ENCODE measurements at places on chromosomes 1 and 21.
A peak's percentile ranks its signal among the peaks of the same experiment; 100 is the strongest.

DNA sequence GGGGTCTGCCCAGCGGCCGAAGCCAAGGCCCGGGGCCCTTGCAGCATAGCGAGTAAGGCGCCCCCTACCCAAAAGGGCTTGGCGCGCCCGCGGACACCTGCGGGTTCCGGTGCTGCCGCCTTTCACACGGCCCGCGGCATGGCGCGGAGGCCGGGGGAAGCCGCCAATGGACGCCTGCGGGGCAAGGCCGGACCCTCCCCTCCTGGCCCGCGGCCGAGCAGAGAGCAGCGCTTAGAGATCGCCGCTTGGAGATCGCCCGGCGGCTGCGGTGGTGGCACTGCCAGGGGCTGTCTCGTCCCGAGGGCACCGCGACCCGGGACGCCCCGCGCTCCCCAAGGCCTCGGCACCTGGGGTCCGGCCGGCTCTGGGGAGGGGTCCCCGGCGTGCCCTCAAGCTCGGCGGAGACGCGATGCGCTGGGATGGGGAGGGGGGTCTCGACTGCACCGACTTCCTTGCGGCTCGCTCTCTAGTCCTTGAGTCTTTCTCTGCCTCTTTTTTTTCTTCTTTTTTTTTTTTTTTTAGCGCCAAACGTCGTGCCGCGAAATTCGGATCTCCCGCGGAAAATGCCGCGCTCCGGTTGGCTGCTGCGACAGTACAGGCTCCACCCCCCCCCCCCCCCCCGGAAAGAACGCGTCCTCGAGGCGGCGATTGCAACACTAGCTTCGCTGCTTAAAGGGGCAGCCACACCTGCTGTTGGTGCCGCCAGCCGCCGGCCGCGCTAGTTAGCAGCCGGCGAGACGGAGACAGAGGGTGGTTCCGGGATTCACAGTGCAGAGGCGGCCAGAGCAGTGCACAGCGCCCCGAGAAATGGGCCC is at the start of gene E2F2:
TSS of gene E2F2 (minus strand) at position 487 of the 815 bp plus-strand sequence. CDS start at position 47, 440 bp downstream.
- DNase-seq = peak; percentile 81

DNA sequence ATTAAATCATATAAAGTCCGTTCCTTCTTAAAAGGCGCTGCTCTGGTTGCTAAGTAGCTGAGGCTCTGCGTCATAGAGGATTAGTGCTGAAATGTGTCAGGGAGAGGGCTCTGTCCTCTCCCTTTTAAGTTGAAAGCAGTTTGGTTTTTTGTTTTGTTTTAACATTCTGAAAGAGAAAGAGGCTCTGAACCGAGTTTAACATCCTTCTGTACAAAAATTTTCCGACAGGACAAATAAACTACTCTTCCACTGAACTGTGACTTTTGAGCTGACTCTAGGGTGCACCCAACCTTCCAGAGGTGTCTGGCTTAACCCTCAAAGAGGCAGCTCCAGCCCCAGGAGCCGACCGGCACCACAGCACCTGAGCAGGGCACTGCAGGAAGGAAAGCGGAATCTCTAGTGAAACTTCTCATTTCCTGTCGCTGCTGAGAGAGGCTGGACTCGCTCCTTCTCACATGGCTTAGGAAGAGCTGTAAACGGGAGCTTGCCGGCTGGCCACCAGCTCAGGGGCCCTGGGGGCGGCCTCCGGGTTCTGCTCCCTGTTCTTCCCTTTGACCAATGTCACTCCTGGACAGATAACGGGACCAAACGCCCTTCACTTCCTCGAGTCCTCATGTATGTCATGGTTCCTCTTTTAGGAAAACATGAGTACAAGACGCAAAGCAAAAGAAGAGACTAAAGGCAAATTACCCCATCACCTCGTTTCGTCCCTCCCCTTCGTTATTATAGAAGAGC is 1.2 kb downstream of the VAV3 start:
- DNase-seq = peak; percentile 13

DNA sequence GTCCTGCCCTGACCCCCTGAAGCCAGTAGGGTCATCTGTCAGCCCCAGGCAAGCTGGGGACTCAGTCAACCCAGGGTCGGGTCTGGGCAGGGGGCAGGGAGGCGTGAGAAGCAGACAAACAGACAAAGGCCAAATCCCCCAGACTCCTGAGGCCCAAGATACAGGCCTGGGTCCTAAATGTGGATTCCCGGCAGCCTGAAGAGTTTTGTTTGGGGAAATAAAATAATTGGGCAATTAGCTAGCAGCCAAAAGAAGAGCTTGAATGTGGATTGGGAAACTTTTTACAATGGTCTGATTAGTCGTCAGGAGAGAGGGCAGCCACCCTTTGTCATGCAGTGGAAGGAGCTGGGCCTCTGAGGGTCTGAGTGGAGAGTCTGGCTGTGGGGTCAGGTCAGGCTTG is 4.5 kb upstream of the LEFTY2 start:
- no peak for DNase-seq

DNA sequence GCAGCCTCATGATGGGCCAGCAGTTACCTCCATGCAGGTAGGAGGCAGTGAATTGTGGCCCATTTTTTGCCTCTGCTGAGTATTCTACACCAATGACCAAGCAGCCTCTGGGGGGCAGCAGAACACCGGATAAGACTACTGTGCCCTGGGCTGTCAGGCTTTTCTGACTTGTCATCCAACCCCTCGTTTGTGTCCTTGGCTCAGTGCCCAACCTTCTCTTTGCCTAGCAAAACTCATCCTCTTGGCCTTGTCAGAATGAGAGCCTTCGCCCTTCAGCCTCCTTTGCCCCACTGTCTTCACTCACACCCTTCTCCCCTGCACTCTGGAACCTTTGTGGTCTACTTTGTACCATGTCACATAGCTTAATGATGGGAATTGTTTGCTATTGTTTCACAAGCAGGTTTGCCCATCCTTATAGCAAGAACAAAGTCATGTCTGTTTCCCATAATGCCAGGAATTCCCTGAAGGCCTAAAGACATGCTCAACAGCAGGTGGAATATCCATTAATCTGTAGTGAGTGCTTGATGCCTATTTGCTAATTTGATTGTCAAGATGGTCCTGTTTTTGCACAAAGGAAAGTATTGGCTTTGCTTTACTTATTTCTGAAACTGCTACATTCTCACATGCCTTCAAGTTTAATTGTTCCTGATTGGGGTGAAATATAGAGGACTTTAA is 255.9 kb downstream of the HHAT start:
- peak; percentile 10 for DNase-seq

GRCh38 chr1:30756545-30757351 is 826 bp downstream of the LAPTM5 start:
- peak; percentile 70 for DNase-seq

DNA sequence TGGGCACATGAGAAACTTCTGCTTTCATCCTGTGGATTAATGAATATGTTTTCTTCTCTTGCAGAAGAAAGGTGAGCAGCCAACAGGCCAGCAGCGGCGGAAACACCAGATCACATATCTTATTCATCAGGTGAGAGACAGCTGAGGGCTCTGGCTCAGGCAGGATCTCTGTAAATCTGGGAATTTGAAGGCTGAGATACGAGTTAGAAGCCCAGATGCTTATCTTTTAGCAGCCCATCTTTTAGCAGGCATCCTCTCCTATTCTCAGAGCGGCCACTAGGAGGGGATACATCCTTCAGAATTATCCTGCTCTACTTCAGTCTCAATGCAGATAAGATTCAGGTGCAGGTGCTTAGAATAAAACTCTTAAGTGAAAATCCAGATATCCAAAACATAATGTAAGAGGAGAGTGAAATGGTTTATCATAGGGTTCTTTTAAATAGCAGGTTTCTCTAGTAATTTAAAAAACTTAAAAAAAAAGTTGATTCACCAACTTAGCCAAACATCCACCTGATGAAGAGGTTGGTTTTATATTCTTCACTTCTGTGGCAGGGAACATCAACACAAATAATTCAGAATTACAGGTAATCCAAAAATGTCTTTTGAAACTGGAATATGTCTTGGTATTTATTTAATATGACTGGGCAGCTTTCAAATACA is 19.3 kb downstream of the SH2D2A start:
- DNase-seq = peak; percentile 37

DNA sequence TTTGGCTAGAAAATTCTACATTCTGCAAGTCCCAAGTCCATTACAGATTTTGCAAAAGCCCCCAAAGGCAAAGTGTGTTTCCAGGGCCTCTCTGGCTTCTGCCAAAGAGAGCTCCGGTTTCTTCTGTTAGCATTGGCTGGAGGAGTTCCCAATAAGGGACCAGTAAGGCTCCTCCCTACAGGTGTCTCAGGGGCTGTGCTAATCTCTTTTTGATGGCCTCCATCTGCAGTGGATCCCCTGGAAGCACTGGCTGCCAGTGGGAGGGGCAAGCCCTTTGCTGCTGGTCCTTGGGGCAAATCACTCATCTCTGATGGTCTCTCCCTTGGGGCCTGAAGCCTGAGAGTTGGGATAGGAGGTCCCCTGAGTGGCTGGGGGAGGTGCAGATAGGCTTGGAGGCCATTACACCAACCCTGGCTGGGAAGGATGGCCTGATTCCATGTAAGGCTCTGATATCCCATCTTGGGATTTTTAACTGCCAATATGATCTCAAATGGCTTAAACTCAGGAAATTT is 89.1 kb upstream of the USP24 start:
- DNase-seq = no peak

- DNase-seq = no peak
Observed at GRCh38 chr1:3716351-3716750, 35.9 kb upstream of the CCDC27 start.

- DNase-seq = no peak
Observed at GRCh38 chr1:208269338-208269666, 25.1 kb upstream of the PLXNA2 start.

GRCh38 chr1:164958982-164959768 is 397.3 kb downstream of the LMX1A start:
- DNase-seq = no peak

DNA sequence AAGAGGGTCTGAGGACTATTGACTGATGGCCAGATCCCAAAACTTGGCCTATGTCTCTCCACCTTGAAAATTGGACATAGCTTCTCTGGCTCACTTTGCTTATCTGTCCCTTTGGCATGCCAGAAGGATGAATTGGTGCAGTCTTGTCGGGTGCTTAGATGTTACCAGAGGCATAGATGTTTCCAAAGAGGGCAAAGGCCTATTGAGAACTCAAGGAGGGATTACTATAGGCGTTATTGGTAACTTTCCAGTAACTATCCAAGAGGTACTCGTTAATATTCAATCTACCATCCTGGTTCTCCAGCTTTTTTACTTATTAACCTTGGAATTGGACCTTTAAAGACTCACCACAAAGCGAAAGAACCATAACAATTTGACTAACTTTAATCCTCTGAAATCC is 368.3 kb upstream of the ESRRG start:
- no peak for DNase-seq

- DNase-seq = no peak
Observed at GRCh38 chr1:75616436-75617433, 5.8 kb upstream of the SLC44A5 start.

DNA sequence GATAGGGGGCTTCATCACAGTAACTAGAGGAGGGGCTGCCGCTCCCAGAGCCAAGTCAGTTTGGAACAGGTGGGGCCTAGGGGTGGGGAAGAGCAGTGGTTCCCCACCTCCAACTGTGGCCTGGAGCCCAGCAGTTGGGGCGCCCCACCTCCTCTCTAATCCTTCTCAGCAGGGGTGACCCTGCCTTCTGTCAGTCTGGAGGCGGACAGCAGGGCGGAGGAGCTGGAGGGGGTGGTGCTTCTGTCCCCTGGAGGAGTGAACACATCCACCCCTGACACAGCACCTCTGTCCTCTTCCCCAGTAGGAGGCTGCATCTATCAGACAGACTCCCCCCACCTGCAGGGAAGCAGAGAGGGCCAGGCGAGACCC is 73.8 kb downstream of the MRPL37 start:
- DNase-seq = no peak

DNA sequence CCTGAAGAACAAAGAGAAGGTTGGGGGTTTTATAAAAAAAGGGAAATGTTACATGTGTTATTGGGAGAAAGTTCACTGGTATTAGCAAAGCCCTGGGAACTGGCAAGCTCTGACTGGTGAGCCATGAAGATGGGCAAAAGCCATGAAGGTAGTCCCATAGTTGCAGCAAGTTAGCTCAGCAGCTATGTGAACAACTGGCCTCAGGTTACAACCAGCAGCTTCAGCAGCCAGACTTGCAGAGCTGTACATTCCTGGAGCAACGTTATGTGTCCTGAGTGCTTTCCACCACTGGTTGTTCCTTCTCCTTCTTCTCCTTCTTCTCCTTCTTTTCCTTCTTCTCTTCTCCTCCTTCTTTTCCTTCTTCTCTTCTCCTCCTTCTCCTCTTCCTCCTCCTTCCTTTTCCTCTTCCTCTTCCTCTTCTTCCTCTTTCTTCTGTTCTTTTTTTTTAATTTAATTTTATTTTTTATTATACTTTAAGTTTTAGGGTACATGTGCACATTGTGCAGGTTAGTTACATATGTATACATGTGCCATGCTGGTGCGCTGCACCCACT is 56.1 kb upstream of the TLR5 start:
- DNase-seq = no peak

GRCh38 chr1:231684356-231685244 is 58.0 kb downstream of the DISC1 start:
- DNase-seq = no peak

DNA sequence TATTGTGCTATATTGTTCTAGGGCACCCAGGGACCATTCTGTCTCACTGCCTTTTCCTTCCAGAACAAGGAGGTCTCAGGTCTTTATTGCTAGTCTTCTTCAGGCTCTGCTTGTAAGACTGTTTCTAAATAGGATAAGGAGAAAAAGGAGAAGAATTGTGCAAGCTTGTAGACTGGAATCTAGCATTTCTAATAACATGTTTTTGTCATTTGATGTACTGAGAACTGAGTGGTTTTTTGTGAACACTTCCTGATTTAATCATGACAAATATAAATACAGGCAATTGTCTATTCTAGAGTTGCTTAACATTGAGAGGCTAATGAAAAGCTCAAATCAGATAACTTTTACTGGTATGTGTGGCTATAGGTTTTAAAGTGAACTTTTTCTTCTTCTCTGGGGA is 77.6 kb downstream of the CLIC4 start:
- no peak for DNase-seq
